ENCODE measurements at places on chromosomes 1 and 21.
A peak's percentile ranks its signal among the peaks of the same experiment; 100 is the strongest.

DNA sequence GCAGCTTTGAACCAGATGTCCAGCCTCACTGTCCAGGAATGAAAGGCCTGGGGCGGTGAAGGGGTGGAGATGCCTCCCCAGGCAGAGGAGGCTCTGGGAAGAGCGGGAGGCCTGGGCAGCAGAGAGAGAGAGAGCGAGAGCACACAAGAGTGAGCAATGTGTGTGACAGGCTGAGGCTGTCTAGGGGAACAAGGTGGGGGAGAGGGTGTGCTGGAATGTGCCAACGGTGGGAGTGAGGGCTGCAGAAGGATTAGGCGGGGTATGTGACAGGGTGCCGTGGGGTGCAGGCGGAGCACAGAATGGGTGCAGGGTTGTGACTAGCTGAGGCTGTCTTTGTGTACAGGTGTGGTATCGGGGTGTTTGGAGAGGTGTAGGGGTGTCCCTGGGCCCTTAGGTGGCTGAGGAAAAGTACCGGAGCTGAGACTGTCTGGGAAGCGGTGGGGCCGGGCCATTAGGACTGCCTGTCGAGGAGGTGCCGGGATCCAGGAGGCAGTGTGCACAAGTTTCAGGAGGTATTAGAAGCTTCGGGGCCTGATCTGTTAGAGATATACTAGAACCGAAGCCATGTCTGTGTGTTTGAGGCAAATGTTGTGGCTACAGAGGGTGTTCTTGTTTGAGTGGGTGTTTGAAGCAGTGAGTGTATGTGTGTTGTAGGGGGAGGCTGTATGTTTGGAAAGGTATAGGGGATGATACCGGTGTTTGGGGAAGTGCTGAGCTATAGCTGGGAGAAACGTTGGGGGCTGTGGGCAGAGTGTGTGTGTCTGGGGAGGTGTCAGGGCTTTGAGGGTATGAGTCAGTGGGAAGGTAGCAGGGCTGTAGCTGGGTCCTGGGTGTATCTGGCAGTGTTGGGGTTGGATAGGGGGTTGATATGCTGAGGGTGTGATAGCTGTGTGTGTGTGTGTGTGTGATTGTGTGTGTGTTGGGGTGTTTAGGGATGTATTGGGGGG lies 9.1 kb downstream of the AHDC1 start:
- no peaks in the 10 kb centered on the region for H3K36me3 ChIP-seq
- H3K4me1 ChIP-seq: peaks cover 34% of the 10 kb centered on the region
- H3K27ac ChIP-seq: no peak overlapping the region
- no peak for DNase-seq
- H3K4me3 ChIP-seq: no peak overlapping the region

DNA sequence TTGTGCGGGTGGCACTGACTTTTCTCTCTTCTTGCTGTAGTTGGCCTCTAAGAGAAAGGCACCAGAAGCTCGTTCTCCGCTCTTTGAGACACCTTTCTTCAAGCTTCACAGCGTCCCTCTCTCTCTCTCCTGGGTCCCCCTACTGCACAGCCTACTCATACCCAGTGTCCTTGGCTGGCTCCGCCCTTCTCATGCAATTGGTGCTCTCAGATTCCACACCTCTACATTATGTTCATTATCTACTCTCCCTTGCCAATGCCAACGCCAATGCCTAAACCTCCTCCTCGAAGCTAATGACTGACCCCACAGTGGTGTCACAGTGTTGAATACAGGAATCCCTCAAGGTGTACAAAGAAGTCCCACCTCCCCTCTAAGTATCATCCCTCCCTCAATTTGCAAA lies 4.8 kb upstream of the DNAJC28 start:
- no peak overlapping the region for H3K4me3 ChIP-seq
- no peak overlapping the region for H3K27ac ChIP-seq
- DNase-seq: no peak
- no peaks in the 10 kb centered on the region for H3K36me3 ChIP-seq
- no peaks in the 10 kb centered on the region for H3K27me3 ChIP-seq
- H3K4me1 ChIP-seq: no peaks in the 10 kb centered on the region

- H3K4me1 ChIP-seq: no peaks in the 10 kb centered on the region
- H3K4me3 ChIP-seq: no peak overlapping the region
- no peak overlapping the region for H3K27ac ChIP-seq
- no peak for DNase-seq
- H3K27me3 ChIP-seq: no peaks in the 10 kb centered on the region
- H3K36me3 ChIP-seq: no peaks in the 10 kb centered on the region
Measured at GRCh38 chr1:85134583-85135391, 66.0 kb downstream of the SYDE2 start.

DNA sequence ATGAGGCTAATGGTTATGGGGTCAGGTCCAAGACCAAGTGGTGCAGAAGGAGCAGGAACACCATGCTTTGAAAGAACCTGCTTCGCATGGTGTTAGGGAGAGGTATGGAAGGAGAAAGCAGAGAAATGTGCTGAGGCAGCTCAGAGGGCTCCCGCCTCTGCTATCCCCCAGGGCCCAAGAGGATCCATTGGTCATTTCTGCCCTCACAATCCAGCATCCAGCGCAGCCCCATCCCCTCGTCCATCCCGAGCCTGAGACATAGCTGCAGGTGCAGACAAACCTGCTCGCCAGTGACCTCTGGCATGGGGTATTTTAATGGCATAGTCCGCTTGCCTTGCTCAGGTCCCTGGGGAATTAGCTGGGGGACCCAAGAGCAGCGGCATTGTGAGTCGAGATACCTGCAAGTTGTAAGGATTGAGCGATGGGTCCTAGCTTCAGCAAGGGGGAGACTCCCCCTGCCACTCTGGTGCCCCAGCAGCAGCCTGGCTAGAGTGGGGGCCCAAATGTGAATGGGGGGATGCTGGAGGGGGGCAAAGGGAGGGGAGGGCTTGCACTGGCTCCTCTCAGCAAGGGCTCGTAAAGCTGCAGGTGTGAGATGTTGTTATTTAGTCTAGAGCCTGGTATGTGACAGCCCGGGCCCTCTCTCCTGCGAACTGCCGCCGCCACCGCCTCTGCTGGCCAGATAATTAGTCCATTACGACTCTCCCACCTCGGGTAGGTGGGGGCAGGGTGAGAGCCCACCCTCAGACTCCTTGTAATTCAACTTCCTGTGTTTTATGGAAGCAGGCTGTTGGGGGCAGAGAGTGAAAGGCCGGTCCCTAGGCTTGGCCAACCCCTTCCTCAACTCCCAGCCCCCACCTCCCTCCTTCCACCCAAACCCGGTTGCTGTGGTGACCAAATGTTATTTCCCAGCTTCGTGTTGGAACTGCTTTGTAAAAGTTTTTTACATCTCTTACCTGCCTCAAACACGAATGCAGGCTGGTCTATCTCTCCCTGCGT lies 118.8 kb downstream of the RNF220 start:
- H3K36me3 ChIP-seq: no peaks in the 10 kb centered on the region
- no peak overlapping the region for H3K27ac ChIP-seq
- H3K27me3 ChIP-seq: no peaks in the 10 kb centered on the region
- no peak for DNase-seq

GRCh38 chr1:11581445-11581991 lies 72.7 kb downstream of the FBXO2 start:
- no peaks in the 10 kb centered on the region for H3K36me3 ChIP-seq
- no peak overlapping the region for H3K4me3 ChIP-seq
- no peak for DNase-seq
- H3K27ac ChIP-seq: no peak overlapping the region

GRCh38 chr1:112637254-112638109 lies 17.9 kb downstream of the CAPZA1 start:
- H3K4me3 ChIP-seq: no peak overlapping the region
- no peaks in the 10 kb centered on the region for H3K27me3 ChIP-seq
- peak overlapping the region; percentile 27 for H3K27ac ChIP-seq
- H3K36me3 ChIP-seq: peaks cover 6% of the 10 kb centered on the region

- no peaks in the 10 kb centered on the region for H3K27me3 ChIP-seq
- no peak overlapping the region for H3K27ac ChIP-seq
Measured at GRCh38 chr1:9473032-9473807, 66.0 kb upstream of the SLC25A33 start.

GRCh38 chr1:31910933-31911332 lies 27.2 kb downstream of the PTP4A2 start:
- no peak overlapping the region for H3K27ac ChIP-seq
- no peak for DNase-seq
- no peak overlapping the region for H3K4me3 ChIP-seq
- no peaks in the 10 kb centered on the region for H3K27me3 ChIP-seq

GRCh38 chr1:205597691-205598314 lies 34.0 kb downstream of the ELK4 start:
- H3K27me3 ChIP-seq: no peaks in the 10 kb centered on the region
- H3K36me3 ChIP-seq: peaks cover 16% of the 10 kb centered on the region
- no peak overlapping the region for H3K4me3 ChIP-seq

DNA sequence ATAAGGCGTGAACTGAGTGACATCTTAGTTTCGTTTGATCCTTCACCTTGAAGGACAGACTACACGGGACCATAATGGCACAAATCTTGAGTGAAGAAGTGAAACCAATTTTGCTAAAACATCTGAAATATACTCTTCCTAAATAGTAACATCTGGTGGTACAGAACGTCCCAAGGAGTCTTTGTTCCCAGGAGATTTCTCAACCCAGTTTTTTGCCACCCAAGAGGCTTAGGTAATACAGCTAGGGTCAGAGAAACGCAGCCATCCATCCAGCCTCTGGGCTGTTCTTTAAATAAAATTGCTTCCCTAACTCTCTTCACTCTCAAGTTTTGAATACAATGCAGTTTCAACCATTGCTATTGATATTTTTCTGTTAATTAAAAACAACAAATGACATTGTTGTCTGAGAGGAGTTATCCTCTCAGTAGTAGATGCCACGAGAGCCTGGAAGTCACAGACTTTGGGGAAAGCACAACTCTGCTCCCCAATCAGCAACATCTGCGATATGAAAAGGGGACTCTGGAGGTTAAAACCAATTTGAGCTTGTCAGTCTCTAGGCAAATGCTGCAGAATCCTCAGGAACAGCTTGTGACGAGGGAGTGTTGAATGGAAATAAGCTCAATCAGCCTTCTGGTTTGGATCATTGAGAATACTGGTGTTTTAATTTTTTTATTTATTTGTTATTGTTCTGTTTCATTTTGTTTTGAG lies 394.3 kb upstream of the ADGRL2 start:
- no peaks in the 10 kb centered on the region for H3K27me3 ChIP-seq
- H3K4me1 ChIP-seq: no peaks in the 10 kb centered on the region
- no peak overlapping the region for H3K27ac ChIP-seq
- H3K4me3 ChIP-seq: no peak overlapping the region

- no peak overlapping the region for H3K4me3 ChIP-seq
- no peaks in the 10 kb centered on the region for H3K4me1 ChIP-seq
- H3K36me3 ChIP-seq: no peaks in the 10 kb centered on the region
- no peaks in the 10 kb centered on the region for H3K27me3 ChIP-seq
- H3K27ac ChIP-seq: no peak overlapping the region
Measured at GRCh38 chr1:230143534-230143933, 76.5 kb downstream of the GALNT2 start.

DNA sequence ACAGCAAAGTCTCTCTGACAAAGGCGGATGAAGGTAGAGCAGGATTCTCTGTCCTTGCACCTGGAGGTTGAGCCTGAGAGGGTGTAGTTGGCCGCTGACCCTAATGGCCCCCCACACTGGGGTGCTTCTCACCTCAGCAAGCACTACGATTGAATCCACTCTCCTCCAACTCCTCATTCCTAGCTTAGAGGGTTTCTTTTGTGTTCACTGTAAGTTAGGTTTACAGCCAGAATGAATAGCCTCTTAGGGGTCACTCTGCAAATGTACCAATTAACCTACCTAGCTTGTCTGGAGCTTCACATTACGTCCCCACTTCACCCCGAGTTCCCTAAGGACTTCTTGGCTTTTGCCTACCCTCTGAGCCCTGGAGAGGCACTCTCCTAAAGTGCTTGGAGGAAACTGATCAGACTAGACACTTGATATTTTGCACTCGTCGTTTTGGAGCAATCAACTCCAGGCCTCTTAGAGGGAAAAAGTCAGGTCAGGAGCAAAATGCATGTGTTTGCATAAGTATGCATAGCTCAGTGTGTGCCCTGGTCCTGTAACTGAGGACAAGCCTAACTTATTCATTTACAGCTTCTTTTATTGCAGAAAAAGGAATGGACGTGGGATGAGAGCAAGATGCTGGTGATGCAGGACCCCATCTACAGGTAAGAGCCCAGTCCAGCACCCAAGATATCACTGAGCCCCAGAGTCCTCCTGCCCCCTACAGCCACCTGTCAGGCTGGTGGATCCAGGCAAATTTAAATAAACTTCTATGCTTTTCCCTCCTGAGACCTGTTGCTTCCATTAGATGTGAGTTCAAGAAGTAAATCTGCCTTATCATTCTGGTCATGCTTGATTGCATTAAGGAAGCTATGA lies 76.4 kb downstream of the SPATA46 start:
- DNase-seq: no peak
- H3K27ac ChIP-seq: no peak overlapping the region
- H3K27me3 ChIP-seq: no peaks in the 10 kb centered on the region
- no peaks in the 10 kb centered on the region for H3K36me3 ChIP-seq
- no peaks in the 10 kb centered on the region for H3K4me1 ChIP-seq

- DNase-seq: no peak
- no peak overlapping the region for H3K27ac ChIP-seq
- no peaks in the 10 kb centered on the region for H3K4me1 ChIP-seq
- H3K27me3 ChIP-seq: no peaks in the 10 kb centered on the region
- H3K36me3 ChIP-seq: no peaks in the 10 kb centered on the region
Measured at GRCh38 chr1:8671306-8671917, 146.0 kb downstream of the RERE start.

DNA sequence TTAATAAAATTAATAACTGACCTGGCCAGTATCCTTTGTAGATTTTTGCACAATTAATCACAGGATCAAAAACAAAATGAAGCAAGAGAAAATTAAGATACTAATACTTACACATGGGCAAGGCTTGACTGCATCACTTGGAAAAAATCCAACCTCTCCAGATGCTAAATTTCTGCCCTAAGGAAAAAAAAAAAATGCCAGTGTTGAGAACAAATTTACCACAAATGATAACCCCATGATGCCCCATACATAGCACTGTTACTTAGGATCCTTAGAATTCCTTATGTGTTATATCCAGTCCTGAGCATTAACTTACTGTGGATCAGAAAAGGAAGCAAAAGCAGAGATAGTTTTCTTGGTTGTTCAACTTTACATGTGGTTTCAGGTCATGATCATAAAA lies 347.5 kb downstream of the VAV3 start:
- H3K4me1 ChIP-seq: no peaks in the 10 kb centered on the region
- H3K27ac ChIP-seq: no peak overlapping the region
- no peak for DNase-seq
- H3K36me3 ChIP-seq: no peaks in the 10 kb centered on the region
